ENCODE measurements at places on chromosomes 2 and 18.

DNA sequence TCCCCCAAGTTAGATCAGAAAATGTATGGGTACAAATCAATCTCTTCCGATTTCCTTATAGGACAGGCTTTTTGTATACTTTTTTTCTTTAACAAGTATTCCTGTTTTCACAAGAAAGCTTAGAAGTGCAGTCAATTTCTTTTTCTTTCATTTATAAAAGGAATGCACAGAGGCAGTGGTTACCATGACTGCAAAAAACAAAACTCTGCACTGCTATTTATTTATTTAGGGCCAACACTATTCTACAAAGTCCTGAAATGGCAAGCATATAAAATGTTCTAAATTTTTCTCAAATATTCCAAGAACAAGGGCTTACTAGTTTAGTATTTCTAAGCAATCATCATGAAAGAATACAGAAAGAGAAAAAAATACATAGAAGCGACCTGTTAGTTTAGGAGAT lies 22.2 kb downstream of the ATAD2B start:
- DNase-seq, result no peak

GRCh38 chr18:76456823-76457222 lies 38.2 kb downstream of the ZNF516 start:
- DNase-seq, result no peak

DNA sequence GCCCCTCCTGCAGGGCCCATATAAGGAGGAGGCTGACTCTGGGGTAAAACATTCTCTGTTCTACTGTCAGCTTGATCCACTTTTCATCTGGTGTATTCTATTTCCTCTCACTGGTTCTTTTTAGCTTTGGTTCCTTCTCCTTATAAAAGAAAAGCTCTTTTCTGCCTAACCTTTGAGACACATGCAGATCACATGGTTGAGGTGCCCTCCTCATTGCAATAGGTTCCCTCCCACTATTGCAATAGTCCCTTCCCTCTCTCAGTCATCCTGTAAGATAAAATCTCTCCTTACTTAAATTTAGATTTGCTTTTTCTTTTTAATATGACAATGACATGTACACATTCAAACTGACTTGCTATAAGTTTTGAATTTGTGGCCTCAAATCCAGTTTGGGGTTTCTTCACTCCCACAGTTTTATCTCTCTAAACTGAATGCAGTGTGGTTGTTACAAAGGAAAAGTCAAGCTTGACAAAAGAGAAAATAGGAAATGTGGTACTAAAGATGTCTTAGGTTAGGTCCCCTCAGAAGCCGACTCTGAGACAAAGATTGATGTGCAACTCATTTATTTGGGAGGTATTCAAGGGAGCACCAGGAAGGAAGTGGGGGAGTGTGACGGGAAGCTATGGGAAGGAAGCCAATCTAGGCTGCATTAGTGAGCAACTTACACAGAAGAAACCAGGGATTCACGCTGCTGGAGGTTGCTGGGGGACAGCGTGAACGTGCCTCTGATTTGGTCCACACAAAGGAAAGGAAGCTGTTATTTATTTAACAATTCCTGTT lies 127.6 kb upstream of the LINC00305 start:
- no peak for DNase-seq

GRCh38 chr2:126444512-126444911 lies 211.4 kb upstream of the GYPC start:
- DNase-seq, result no peak

DNA sequence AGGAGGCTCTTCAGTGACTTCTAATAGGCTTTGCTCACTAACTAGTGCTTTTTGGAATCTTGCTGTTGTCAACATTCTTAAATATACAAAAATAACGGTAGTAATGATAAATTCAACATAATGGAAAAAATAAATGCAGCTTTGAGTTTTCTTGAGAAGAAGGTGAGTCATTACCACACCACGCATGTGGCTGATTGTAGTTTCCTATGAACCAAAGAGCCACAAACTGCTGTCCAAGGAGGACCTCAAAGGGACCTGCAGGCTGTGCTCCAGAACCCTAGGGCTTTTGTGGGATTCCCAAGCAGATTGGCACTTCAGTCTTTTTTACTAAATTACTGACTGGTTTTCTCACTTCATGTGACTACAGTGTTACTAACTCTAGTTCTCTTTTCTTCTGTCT lies 66.7 kb downstream of the TPGS2 start:
- no peak for DNase-seq

GRCh38 chr18:8958660-8959059 lies 143.8 kb upstream of the NDUFV2 start:
- no peak for DNase-seq

GRCh38 chr2:38866773-38867443 lies 8.8 kb downstream of the DHX57 start:
- DNase-seq, result no peak

GRCh38 chr2:48398285-48399002 lies 131.5 kb upstream of the STON1 start:
- no peak for DNase-seq

GRCh38 chr2:49582946-49583345 lies 428.6 kb upstream of the FSHR start:
- DNase-seq, result no peak

DNA sequence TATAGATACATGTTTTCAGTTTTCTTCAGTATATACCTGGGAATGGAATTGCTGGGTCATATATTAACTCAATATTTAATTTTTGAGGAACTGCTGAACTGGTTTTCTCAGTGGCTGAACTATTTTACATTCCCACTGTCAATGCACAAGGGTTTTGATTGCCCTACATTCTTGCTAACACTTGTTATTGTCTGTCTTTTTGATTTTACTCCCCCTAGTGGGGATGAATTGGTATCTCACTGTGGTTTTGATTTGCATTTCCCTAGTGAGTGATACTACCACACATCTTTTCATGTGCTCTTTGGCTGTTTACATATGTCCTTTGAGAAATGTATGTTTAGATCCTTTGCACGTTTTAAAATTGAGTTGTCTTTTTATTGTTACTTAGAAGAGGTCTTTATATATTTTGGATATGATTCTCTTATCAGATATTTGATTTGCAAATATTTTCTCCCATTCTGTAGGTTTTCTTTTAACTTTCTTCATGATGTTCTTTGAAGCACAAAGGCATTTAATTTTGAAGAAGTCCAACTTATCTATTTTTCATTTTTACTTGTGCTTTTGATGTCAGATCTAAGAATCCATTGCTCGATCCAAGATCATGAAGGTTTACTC lies 36.2 kb downstream of the ASB1 start:
- peak; percentile 8 for DNase-seq

- no peak for DNase-seq
Measured at GRCh38 chr2:159002462-159003111, 34.1 kb downstream of the TANC1 start.

DNA sequence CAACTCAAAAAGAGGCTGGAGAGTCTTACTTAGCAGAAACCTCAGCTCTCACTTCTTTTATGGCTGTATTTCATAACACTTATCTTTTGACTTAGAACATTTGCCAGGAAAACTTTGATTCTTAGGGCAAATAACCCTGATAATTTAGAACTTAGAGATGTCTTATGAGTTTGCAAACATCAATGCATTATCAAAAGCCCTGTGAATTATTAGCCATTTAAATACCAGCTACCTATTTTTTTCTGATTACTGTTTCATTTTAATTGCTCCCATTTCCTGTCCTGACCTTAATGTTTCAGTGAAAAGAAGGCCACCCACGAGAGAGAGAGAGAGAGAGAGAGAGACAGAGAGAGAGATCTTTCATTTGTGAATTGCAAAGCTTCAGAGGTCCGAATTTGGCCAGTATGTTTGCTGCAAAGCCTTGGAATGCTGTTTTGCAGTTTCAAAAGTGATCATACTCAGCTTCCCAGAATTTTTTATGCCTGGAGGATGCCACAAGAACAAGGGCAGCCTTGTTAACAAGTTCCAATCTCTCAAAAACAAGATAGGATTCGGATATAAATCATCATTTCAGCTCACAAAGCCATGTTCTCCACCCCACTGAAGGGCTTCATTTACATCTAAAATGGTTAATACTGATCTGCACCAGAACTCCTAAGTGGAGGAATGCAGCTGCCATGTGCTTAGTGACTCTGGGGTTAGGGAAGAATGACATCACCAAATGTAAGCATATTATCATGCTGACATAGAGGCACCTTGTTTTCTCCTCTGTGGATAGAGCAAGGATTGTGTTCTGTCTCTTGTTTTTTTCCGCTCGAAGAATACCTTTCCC lies 478.2 kb downstream of the ARHGAP15 start:
- no peak for DNase-seq

DNA sequence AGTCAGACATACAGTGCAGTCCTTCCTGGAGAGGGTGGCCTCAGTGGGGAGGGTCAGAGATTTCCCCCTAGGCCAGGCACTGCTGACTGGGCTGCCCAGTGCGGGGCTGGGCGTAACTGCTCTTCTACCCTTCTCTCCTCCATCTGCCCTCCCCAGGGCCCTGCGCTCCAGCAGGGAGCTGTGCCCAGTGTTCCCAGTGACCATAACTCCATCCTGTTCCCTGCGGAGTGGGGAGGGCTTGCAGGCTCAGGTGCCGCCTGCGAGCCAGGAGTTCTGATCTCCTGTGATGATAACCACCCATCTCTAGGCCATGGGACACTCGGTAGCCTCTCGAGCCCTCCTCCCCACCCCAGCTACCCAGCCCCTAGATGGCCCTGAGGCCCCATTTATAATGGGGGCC lies 107.6 kb downstream of the SMAD7 start:
- DNase-seq, result no peak

- no peak for DNase-seq
Measured at GRCh38 chr2:195407783-195408182, 249.2 kb upstream of the SLC39A10 start.

DNA sequence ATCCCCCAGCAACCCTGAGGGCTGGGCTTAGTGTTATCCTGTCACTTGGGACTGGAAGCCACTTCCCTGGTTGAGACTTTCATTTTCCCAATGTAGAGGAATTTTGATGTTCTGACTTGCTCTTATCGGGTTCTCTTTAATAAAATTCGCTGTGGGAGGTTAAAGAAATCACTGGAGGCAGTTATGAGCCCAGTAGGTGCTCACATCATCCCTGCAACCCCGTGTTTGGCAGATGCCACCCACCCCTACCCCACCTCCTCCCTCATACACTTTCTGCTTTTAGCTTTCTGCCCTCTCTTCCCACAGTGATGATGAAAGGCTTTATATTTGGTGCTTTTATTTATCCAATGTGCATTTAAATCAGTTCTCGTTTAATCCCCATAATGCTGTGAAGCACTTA lies 106.6 kb downstream of the MAPK4 start:
- DNase-seq, result no peak

GRCh38 chr18:56902653-56903052 lies 244.2 kb upstream of the BOD1L2 start:
- DNase-seq, result no peak

DNA sequence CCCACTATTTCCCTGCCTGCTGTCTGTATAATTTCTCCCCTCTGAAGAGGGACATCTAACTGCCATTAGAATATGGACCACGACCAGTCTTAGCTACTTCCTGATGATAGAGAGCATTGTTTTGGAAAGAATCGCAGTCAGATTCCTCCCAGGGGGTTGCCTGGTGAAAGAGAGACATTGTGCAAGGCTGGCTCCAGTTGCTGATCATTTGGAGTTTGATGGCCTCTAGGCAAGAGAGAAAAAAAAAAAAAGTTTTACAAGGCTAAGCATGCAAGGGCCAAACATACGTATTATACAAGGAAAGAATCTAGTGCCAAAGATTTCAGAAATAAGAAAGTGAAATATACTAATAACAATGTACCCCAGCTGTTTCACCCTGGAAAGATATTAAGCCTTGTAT lies 182.2 kb downstream of the CMPK2 start:
- no peak for DNase-seq

DNA sequence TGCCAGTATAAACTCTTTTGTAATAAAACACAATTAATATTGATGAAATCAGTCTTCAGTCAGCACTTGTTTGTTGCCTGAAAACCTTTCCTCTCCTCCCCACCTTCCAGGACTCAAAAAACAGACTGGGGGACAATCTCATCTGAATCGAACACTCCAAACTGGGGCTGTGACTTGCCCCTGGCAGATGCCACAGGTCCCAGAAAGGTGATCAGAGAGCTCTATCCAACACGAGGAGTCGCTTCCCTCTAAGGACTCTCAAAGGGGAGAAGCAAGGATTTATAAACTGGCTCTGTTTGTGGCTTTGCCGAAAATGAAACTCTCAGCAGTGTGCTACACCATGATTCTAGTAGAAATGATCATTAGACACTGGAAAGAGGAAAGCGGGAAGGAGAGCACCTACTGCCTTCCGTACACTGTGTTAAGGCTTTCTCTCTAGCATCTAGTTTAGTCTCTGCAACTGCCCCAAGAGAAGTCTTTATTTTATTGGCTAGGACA lies 199.2 kb downstream of the TGIF1 start:
- no peak for DNase-seq

DNA sequence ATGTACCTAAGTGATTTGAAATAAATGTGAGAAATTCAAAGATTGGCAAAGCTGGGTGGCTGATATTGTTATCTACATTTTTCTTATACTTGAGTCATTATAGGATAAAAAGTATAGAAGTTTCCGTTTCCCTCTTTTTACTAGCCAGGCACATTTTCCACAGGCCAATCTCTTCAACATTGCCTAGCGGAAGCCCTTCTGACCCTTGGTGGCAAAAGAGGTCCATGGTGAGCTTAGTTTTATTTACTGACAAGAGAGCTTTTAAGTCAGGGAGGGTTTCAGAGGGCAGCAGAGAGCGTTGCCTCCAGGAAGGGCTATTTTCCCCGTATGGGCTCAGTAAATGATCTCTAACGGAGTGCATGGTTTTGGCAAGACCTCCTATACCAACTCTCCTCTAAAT lies 15.1 kb upstream of the RHOB start:
- no peak for DNase-seq

- DNase-seq, result no peak
Measured at GRCh38 chr18:55443776-55444175, 144.2 kb downstream of the TCF4 start.

GRCh38 chr2:99600981-99601651 lies 111.3 kb upstream of the REV1 start:
- no peak for DNase-seq

GRCh38 chr18:36217348-36217747 lies 30.1 kb downstream of the MOCOS start:
- DNase-seq, result no peak
